Central memory CD8-positive, alpha-beta T cell (primary cell): ENCODE measurements at places on chromosomes 7 and 10.

- no peak for DNase-seq
Observed at GRCh38 chr10:7401782-7402181, 9.1 kb downstream of the SFMBT2 start.

DNA sequence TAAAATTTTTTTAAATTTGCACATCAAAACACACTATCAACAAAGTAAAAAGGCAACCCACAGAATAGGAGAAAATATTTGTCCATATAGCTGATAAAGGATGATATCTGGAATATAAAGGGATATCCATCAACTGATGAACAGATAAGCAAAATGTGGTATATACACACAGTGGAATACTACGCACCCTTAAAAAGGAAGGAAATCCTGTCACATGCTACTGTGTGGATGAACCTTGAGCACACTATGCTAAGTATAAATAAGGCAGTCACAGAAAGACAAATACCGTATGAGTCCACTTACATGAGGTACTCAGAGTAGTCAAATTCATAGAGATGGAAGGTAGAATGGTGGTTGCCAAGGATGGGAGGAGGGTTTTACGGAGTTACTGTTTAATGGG lies 37.7 kb downstream of the ARHGAP19 start:
- DNase-seq = no peak

- no peak for DNase-seq
Observed at GRCh38 chr7:34036051-34036920, 130.9 kb downstream of the BMPER start.

DNA sequence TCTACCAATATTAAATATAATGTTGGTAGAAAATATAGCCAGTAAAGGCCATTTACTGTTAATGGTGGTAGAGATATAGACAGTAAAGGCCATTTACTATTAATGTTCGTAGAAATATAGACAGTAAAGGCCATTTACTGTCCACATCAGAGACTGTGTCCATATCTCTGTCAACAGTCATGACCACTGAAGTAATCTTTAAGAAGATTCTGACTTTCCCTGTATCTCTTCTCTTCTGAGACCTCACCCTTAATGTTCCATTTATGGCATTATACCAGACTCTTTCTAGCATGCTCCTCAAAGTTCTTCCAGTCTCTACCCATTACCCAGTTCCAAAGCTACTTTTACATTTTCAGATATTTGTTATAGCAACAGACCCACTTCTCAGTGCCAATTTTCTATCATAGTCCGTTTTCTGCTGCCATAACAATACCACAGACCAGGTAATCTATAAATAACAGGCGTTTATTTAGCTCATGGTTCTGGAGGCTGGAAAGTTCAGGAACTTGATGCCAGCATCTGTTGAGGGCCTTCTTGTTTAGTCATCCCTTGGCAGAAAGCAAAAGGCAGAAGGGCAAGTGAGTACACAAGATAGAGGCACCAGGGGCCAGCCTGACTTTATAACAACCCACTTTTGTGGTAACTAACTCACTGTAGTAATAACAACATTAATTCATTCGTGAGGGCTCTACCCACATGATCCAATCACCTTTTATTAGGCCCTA lies 7.9 kb upstream of the NUDCD3 start:
- no peak for DNase-seq

DNA sequence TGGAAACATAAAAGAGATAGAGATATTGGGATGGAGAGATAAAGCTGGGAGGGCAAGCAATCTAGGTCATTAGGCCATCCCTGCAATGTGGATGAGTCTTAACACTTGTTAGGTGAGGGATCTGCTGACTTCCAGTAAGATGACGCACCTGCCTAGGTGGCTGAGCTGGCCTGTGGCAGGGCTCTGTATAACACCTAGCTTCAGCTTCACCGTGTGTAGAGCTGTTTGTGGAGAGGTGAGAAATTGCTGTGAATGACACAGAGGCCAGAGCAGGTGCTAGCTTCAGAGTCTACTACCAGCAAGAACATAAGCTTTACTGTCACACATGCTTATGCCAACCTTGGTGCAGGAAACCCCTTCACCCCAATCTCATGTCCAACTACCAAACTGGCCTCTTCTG lies 1010.0 kb downstream of the TYW1 start:
- DNase-seq = no peak

- no peak for DNase-seq
Observed at GRCh38 chr7:29255199-29255878, 60.8 kb downstream of the CHN2 start.

- DNase-seq = no peak
Observed at GRCh38 chr7:107232568-107233090, 63.8 kb downstream of the HBP1 start.

GRCh38 chr7:2662273-2663120 lies 25.5 kb upstream of the AMZ1 start:
- DNase-seq = no peak

DNA sequence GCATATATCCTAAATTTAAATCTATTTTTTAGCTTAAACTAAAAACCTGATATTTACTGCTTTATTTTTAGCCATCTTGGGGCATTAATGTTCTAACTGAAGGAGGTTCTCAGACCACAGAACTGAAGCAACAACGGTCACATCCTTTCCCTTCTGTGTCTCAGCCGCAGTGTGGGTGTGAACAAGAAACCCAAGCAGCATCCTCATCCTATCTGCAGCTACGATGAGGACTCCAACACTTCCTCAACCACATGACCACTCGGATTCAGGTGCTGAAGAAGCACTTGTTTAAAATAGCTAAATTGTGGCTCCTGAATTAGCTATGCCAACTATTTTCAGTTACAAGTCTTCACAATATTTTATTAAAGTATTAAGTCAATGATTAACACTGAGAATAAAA lies 5.3 kb downstream of the ESYT2 start:
- peak; percentile 79 for DNase-seq

DNA sequence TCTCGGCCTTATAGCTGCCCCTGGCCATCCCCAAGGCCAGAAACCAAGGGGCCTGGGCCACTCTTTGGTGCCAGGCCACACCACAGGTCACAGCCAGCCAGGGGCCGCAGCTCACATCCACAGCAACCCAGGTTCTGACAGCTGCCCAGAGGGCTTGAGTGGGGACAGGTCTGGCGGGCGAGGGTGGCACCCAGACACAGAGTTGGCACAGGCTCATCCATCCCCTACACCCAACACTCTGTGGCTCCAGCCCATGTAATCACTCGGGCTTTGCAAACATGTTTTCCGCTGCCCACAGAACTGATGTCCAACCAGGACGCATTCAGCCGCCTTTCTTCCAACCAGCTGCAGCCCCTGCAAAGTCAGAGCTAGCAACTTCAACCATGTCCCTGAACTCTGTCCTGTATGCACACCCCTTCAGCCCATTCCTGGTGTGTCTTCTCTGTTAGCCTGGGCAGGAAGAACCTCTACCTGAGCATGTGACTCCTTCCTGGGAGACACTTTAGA lies 57.7 kb upstream of the PPP2R2D start:
- DNase-seq = no peak

DNA sequence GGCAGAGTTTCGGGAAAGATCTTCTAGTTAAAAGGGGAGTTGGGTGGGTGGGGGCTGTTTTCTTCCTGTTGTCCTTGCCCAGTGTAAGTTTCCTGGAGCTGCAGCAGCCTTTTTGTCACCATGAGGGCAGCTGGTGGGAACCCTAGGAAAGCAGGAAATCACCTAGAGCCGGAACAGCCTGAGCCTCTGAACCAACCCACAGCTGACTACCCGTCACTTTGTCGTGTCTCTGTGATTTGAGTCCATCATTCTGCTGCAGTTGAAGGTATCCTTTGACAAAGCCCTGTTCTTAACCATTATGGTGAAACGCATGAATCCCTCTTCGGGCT lies 1.2 kb upstream of the C10orf143 start:
- DNase-seq = no peak
